BE2C (cell line): ENCODE measurements at places on chromosomes 1 and 21.

DNA sequence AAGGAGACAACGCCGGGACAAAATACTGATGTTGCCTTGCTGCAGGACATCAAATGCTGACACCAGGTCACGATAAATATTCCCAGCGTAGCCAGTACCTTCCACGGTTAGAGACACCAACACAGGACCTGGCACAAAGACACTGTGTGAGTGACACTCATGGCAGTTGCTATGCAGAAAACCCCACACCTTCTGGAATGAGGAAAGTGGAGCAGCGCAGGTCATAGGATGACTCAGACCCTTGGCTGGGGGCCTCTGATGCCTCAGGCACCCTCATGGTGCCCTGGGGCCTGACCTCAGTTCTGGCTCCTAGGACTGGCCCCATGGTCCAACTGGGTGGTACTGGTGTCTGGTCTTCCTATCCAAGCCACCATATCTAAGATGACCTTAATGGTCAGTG lies 7.0 kb downstream of the DCST2 start:
- DNase-seq: no peak

DNA sequence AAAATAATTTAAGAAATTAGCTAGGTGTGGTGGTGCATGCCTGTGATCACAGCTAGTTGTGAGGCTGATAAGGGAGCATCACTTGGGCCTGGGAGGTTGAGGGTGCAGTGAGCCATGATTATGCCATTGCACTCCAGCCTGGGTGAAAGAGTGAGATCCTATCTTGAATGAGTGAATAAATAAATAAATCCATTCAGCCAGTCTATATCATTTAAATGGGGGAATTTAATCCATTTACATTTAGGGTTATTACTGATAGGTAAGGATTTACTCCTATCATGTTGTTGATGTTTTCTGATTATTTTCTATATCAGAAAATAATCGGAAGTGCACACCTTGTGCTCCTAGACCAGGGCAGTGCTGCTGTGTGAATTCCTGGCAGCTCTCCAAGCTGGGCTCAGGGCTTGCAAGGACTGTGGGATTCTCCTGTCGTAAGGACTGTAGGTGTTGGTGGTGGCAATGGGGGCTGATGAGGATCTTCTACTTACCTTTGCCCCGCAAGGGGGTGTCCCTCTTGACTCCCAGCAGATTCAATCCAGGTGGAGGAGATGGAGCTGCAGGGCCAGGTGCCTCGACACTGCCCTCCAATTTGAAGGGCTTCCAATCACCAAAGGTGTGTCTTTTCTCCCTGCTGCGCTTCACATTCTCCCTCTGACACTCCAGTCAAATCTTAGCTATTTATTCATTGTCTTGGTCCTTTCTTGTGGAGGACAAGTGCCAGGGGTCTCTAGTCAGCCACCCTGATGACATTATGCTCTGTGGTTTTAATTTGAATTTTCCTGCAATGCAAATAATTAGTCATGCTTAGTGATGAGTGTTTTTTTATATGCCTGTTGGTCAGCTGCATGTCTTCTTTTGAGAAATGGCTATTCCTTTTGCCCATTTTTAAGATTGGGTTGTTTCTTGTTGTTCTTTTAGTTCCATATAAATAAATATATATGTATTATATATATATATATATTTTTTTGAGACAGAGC lies 14.1 kb upstream of the TRAPPC10 start:
- DNase-seq: peak; percentile 49

DNA sequence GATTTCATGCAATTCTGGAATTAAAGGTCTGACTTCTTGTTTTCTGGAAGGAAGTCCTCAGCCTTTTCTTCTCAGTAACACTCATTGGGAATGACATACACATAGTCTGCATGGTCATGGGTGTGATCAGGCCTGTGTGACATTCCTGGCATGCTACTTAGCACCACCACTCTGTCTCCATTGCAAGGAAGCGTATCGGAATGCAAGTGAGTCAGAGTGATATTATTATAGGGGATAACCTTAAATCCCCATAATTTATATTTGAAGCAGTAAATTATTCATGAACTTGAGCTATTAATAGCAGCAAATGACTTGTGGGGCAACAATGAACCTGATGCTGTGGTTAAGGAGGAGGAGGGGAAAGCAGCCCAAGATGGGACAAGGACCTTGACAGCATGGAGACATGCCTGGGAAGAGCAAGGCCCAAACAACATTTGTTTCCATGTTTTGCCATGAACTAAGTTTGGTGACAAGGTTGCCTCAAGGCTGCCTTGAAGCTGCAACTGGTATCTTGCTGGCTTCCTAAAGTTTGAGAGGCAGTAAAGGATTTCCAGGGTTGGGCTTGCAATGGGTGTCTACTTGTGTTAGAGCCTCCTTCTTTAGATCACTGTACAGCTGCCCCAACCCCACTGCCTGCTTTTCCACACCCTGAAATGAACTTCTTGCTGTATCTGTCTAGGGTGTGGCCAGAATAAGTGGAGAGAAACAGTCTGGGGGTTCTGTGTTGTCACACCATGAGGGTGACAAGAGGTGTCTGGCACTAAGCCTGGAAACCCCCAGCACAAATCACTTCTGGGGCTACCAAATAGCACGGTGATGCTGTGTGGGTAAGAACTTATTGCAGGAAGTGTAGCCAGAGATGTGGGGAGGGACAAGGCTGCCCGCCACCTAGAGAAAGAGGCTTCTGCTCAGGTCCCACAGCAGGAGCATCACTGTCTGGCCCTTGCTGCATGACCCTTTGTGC lies 4.6 kb downstream of the MAB21L3 start:
- no peak for DNase-seq

- no peak for DNase-seq
Measured at GRCh38 chr1:21313886-21314721, 23.8 kb upstream of the ECE1 start.

DNA sequence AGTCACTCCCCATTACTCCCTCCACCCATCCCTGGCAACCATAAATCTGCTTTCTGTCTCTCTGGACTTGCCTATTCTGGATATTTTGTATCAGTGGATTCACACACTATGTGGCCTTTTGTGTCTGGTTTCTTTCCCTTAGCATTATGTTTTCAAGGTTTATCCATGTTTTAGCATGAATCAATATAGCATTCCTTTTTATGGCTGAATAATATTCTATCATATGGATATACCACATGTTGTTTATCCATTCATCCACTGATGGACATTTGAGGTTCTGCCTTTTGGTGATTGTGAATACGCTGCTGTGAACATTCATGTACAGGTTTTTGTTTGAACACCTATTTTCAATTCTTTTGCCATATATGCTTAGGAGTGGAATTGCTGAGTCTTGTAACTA lies 140.4 kb downstream of the ZMYM4 start:
- DNase-seq: no peak

GRCh38 chr1:31441558-31441957 lies 28.5 kb downstream of the SERINC2 start:
- no peak for DNase-seq

DNA sequence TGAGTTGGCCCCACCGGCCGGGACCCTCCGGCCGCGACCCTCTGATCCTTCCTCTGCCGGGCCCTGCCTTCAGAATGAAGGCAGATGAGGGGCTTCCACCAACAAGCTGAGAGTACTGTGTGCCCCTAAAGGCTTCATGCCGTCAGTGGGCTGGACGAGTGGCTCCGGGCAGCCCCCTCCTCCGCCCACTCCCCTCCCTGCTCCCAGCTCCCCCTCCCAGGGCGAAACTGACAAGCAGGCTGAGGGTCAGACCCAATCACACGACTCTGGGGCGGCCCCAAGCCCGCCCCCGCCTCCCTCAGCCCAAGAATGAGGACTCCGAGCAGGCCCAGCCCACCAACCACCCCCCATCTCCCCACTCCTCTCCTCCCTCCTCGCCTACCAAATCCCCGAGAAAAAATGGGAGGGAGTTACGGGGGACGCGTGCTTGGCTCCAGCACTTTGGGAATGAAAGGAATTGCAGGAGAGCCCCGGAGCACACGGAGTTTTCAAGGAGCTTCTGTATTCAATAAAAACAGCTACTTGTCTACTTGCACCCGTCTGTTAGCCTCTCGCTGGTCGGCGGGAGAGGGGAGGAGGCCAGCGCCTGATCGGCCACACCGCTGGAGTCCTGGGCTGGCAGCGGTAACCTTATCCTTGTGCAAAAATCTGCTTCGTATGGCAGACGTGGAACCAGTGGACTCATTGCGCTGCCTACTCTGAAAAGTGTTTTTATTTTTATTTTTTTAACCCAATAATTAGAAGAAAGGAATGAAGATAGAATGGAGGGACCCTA lies at the start of gene COL11A1:
COL11A1 (minus strand) TSS at position 147 of the 775 bp plus-strand sequence. CDS start 344 bp downstream, outside the sequence.
- DNase-seq: no peak

GRCh38 chr1:15501208-15502032 lies 22.6 kb downstream of the CASP9 start:
- peak; percentile 68 for DNase-seq

GRCh38 chr1:25766721-25767436 lies 33.1 kb upstream of the SELENON start:
- DNase-seq: no peak

- no peak for DNase-seq
Measured at GRCh38 chr1:36174713-36175112, 18.8 kb downstream of the MAP7D1 start.

GRCh38 chr1:226981386-226981817 lies 41.3 kb downstream of the COQ8A start:
- DNase-seq: no peak

GRCh38 chr1:65195495-65196417 lies 47.8 kb downstream of the AK4 start:
- no peak for DNase-seq

GRCh38 chr1:220487297-220487820 lies 40.6 kb upstream of the MARK1 start:
- no peak for DNase-seq

DNA sequence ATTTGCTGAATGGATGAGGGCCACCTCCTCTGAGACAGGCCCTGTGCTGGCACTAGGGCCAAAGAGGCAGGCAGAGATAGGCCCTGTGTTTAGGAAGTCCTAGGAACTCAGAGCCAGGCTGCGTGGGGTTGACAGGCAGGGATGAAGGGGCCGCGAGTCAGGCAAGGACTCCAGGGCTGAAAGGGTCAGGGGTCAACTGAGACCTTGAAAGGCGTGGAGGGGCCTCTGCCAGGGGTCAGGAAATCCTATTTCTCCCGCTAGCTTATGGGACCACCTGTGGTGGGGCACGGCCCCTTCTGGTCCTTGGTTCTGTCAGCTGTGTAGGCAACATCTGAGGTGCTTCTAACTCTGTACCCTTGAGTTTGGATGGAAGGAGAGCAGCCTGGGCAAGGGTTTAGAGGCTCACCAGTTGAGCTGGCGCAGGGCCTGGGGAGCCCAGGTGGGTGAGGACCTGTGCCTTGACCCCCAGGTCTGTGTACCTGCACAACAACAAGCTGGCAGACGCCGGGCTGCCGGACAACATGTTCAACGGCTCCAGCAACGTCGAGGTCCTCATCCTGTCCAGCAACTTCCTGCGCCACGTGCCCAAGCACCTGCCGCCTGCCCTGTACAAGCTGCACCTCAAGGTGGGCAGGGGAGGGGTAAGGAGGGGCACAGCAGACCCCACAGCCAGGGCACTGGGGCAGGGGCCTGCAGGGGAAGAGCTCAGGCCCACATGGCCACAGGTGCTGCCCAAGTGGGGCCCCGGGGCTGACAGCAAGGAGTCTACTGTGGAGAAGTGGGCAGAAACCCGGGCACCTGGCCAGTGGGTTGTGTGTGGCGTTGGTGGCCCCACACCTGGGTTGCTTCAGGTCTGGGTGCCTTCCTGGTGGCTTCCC lies 14.9 kb downstream of the PODN start:
- no peak for DNase-seq

GRCh38 chr1:104765085-104765484 lies 1015.4 kb downstream of the AMY1C start:
- no peak for DNase-seq

GRCh38 chr1:29002792-29003191 lies 88.4 kb downstream of the EPB41 start:
- DNase-seq: no peak

DNA sequence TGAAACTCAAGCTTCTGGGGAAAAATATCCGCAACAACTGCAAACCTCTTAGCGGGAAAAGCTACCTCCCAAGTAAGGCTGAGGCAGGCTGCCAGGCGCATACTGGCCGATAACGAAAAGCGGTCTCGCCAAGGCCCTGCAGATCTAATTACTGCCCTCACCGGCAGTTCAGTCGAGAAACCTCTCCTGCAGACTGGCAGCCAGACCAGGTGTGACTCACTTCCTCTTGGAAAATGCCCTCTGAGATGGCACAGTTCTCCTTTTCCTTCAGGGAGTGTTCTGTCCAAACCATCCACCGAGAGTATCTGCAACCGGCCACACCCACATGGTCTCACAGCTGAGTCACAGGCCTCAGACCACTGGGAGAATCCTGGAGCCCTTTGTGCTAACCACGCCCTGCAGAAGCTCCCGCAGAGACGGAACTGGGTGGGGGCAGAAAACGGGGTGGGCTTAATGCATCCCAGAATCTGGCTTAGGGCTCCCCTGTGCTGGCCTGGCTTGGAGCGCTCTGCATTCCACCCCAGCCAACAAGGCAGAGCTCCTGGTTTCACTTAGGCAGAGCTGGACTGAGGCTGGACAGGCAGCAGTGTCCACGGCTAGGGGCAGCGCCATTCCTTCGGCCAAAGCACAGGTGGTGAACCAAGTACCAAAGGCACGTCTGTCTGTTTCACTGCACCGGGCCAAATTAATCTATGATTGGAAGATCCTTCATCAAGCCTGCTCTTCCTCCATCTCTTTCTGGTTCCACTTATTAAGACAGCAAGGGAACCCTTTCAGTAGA lies 1.2 kb downstream of the S100A10 start:
- peak; percentile 51 for DNase-seq

DNA sequence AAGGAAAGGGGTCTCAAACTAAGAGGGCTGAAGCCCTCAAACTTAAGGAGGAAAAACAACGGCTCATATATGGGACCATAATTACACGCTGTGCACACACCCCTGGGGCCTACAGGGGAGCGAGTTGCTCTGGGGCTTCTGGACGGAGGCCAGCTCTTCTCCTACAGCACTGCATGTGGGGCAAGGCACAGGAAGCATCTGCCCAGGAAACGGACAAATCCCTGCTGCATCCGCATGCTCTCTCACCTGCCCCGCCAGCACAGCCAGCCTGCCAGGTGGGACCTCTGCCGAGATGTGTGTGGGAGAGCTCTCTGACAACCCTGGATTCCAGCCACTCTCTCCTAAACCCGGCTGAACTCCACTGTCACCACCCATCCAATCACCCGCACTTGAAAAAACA lies 54.1 kb downstream of the MRPL37 start:
- DNase-seq: peak; percentile 36

- DNase-seq: no peak
Measured at GRCh38 chr1:205595861-205596260, 36.0 kb downstream of the ELK4 start.
